NB4 (cell line): ENCODE measurements at places on chromosomes 16 and 17.

DNA sequence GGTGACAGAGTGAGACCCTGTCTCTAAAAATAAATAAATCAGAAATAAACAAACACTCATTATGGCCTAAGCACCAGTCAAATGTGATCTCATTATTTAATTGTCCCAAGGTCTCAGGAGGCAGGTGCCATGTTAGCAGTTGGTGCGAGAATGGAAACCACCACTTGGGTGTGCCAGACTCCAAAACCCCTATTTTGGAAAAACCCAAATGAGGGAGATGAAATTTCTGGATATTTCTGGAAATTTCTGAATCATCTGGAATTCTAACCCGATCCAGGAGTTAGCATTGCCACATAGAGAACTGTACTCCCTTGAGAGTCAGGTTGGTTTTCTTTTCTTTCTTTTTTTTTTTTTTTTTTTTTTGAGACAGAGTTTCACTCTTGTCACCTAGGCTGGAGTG, 264.0 kb downstream of the XYLT1 start:
- no peak for DNase-seq

GRCh38 chr16:3173892-3174617, 13.9 kb upstream of the OR1F1 start:
- DNase-seq: peak; percentile 73

- DNase-seq: peak; percentile 92
These were observed 10.2 kb upstream of the ETV4 start for GRCh38 chr17:43556292-43556691.

DNA sequence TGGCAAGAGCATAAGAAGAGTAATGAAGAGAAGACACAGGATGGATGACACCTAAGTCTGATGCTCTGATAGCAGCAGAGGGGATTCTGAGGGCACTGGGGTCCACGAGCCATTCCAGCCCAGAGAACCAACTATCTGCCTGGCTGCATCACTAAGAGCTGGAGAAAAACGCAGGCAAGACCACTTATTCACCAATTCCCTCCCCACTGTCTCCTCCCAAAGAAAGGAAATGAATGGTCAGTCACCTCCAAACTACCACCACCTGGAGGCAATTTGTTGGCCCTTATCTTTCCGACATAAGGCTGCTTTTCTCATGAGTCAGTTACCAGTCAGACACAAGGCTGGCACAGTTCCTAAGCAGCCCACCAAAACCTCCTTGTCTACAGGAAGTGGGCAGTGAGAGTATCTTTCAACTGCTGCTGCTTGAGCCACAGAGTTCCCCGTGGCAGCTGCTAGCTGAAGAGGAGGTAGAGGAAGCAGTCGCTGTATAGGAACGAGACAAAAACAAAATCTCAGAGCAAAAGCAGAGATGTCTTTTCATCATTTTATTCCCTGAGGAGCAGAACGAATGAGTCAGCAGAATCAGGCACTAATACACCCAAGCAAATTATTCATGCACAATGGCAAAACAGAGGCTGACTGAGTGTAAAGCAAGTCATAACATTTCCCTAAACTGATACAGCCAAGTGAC, 111.1 kb downstream of the SMG6 start:
- peak; percentile 83 for DNase-seq

DNA sequence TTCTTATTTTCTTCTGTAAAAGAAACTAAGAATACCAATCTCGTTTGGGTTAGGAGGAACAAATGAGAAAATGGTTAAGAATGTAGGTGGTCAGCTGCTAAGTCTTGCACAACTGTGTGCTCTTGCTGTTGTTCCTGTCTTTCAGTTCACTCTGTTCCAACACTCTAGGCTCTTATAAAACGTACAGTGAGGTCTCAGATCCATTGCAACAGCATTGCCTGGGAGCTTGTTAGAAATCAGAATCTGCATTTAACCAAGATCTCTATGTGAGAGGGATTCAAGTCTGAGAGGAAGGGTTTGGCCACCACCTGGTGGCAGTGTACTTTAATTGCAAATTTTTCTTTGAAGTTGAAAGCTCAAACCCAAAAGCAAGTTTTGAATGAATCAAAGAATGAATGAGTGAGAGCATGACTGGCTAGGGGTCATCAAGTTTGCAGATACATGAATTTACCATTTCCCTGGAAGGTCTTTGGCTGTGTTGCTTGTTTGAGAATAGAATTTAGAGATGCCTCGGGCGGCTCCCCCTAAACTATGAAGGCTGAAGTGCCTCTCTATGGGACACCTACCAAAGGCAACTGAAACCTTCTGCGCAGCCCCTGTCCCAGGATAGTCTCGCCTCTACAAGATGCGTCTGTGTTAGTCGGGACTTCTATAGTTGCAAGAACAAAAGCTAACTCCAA, 2.5 kb downstream of the ALOX15B start:
- DNase-seq: peak; percentile 85

DNA sequence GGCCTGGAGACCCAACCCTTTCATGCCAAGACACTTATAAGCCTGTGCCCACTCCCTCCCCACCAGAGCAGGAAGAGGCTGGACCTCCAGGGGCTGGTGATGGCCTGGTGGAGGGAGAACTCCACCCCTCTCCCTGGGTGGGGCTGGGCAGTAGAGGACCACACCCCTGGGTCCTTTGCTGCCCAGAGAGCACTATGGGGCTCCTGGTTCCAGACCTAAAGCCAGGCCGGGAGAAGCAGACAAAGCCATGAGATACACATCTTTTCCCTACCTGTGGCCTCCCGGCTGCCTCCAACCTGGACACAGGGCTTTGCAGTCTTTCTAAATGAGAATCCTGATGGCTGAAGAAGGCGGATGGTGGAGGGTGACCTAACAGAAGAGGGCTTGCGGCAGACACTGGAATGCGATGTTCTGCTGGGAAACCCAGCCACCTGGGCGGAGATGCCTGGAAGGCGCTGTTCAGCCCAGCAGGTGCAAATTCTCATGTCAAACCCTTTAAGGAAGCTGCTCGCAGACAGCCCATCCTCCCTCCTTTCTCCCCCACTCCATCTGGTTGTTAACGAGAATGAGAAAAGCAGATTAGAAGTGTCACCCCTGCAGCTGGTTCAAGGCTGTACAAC, 43.9 kb upstream of the KIFC3 start:
- no peak for DNase-seq

DNA sequence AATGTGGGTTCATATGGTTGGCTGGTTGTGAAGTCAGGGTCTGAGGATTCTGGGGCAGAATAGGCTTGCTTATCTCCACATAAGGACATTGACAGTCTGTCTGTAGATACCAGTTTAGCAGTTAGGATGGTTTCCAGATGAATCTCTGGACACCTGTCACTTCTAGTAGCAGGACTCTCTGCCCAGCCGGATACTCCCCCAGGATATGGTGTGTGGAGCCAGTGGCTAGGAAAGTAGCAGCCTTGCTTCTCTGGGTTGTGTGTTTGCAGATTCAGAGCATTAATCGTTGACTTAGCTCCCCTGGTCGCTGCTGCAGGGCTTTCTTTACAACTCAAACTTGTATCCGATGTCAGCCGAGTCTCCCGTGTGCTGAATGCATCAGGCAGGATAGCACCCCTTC, 45.2 kb downstream of the CLEC16A start:
- no peak for DNase-seq

DNA sequence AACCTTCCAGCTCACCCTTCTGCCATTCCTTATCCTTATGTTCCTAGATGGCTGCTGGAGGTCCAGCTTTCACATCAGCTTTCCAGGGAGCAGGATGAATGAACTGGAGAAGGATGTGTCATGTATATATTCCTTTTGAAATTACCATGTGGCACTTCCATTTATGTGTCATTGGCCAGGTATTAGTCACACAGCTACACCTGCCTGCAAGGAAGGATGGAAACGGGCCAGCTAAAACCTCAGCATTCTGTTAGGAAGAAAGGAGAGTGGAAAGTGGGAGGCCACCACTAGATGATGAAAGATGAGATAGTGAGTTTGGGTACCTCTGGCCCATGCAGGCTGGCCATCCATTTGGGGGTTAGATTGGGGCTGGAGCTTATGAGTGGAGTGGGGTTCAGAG, 67.5 kb downstream of the KSR1 start:
- DNase-seq: no peak

DNA sequence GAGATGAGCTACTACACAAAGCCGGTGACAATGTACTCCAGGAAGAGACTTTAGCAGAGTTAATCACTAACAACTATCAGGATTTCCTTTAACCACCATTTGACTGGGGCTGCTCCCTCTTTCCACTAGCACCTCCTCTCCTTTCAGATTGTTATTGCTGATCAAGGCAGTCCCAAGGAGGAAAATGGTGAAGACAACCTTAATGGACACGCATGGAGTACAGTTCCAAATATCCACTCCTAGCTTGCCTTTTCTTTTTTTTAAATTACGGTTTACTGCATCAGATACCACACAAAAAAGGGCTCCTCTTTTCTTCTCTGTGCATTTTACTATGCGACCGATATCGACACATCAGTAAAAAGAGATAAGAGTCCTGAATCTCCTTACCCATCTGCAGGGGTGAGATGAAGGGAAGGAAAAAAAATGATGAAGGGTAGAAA, 30.9 kb downstream of the FAM222B start:
- no peak for DNase-seq

DNA sequence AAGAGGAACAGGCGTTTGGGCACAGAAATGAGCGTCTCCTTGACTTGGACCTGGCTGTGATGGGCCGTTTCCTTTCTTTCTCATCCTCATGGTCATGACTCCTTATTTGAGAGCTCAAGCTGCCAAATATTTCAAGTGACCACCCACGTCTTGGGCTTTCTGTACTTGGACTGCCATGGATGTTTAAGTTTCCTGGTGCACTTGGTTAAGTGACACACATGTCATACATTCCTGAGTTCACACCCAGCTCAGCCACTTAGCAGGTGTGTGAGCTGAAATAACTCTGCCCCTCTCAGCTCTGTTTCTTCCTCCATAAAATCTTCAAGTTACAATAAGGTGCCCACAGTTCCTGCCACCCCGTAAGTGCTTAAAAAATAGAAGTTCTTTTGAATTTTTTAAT, 114.5 kb downstream of the CLEC16A start:
- DNase-seq: no peak

GRCh38 chr16:82979406-82980111, 352.8 kb downstream of the CDH13 start:
- no peak for DNase-seq

DNA sequence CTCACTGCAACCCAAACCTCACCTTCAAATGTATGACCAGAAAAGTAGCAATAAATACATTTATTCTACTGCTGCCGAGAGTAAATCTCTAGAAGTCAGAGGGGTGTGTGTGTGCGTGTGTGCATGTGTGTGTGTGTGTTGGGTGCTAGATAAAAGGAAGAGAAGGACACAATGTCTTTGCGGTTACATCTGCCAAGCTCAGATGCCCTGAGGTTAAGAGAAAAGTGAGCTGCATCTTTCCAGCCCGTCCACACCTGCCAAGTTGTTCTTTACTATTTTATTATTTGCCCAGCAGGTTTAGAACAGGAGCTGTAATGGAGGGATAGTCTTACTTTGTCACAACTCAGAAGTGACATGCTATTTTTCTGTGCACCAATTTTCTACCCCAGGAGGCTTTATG, 54.5 kb upstream of the ANKFN1 start:
- no peak for DNase-seq

GRCh38 chr17:53900951-53901350, 78.2 kb downstream of the KIF2B start:
- DNase-seq: no peak

GRCh38 chr17:56830726-56831368, 2.9 kb downstream of the C17orf67 start:
- DNase-seq: no peak

DNA sequence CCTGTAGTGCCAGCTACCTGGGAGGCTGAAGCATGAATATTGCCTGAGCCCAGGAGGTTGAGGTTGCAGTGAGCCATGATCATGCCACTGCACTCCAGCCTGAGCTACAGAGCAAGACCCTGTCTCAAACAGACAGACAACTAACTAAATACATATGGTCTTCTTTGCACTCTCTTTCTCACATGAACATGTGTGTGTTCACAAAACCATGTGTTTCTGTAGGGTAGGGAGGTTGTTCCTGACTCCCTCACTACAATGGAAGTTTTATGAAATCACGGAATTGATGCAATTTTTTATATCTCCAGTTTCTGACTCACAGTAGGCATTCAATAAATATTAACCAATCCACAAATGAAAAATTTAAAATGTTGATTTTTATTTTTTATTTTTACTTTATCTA, 48.5 kb downstream of the ABHD15 start:
- no peak for DNase-seq

DNA sequence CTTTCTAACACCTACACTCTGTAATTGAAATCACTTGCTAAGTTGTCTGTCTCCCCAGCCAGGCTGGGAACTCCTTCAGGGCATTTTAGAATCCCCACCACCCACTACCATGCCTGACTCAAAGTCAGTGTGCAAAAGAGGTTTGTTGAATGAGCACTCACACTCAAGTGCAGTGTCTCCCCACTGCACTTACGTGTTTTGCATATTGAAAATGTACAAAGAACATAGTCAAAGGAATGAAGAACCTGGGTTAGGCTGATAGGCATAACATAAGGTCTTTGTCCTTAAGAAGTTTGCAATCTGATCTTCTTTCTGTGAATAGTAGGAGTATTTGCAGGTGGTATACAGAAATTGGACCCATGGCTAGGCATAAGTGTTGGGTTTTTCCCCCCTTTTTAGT, 33.8 kb upstream of the DDX52 start:
- no peak for DNase-seq

DNA sequence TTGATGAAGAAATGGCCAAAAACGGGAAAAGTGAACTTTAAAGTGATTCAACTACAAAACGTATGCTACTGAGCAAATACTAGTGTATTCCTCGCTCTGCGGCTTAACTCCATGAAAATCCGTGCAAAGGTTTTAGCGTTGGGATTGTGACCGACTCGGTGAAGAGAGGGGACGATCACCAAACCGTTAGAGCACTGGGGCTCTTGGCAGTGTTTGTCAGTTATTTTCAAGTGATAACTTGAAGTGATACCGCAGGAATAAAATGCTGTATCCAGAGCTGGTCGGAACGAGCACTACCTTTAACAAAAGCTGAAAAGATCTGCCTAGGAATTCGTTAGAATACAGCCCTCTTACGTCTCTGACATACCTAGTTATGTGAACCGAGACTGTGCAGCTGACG, 773 bp upstream of the PPM1D start:
- no peak for DNase-seq

- DNase-seq: no peak
These were observed 677 bp downstream of the SULT1A2 start for GRCh38 chr16:28596115-28596630.

- peak; percentile 47 for DNase-seq
These were observed 21.9 kb downstream of the PMM2 start for GRCh38 chr16:8819411-8820034.

GRCh38 chr17:8162233-8162996, at the start of gene VAMP2:
VAMP2 (minus strand) TSS chr17:8162948; CDS start chr17:8162879, 69 bp downstream.
- peak; percentile 63 for DNase-seq

GRCh38 chr17:12883472-12883871, 94.2 kb downstream of the ARHGAP44 start:
- DNase-seq: no peak

GRCh38 chr16:30813821-30814189, 26.8 kb upstream of the ZNF629 start:
- no peak for DNase-seq
